ENCODE measurements at places on chromosomes 4 and X.

DNA sequence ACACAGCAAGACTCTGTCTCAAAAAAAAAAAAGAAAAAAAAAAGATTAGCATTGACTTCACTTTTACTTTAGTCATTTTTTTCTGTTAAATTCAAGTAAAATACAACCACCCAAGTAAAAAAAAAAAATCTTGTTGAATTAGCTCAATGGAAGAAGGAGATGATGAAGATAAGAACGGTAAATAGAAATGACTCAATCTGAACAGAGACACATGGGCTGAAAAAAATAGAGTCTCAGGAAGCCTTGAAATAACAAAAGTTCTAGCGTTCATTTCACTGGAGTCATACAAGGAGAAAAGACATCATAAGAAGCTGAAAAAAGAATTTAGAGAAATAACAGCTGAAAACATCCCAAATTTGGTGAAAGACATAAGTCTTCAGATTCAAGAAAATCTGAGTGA lies 75.5 kb downstream of the CASP3 start:
- DNase-seq: no peak

- DNase-seq: no peak
Observed at GRCh38 chrX:41822892-41823291, 98.9 kb downstream of the GPR82 start.

- no peak for DNase-seq
Observed at GRCh38 chr4:144591401-144591800, 54.6 kb upstream of the HHIP start.

DNA sequence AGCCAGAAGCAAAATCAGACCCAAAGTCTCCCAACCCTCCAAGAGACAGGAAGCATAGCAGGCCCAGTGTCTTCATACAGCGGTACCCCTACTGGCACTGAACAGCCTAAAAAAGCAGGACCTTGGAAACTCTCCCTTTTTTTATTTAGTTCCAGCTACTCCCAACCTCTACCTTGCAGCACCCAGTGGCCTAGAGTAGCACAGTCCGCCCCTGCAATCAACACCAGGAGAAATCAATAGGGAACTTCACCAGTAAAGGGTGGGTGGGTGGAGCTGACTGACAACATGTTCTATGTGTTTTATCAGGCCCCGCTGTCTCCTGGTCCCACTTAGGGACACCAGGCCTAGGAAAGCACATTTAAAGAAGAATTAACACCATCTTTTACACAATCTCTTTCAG lies 378.5 kb upstream of the CT83 start:
- DNase-seq: no peak

DNA sequence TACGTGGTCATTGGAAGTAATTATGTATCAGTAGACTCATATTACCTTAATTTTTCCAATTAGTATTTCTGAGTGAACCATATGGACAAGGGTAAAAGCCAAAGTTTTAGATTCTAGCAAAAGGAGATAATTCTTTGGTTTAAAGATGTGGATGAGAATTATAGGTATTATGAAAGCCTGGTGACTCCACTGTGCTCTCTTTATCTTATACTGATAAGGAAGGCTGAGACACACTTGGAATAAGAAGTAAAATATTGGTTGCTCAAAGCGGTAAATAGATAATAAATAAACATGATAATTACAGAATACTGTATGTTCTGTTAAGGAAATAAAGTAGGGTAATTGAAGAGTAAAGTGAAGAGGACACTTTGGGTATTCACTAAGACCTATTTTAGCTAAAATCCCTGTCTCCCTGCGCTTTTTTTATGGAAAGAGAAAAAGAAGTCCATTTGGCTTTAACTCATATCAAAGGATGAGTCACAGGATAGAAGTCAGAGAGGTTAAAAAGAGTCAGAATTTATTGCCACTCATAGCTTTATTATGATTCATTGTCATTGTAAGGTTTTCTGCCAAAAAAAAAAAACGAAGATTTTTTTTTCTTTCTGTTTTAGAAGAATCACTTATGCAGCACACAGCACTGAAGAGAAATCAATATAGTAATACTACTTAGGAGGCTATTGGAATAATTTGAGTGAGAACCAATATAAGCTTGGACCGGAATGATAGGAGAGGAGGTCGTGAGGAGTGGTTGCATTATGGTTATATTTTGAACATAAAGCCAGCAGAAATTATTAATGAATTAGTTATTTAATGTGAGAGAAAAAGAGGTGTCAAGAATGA lies 2463.1 kb downstream of the ARAP2 start:
- DNase-seq: no peak

- no peak for DNase-seq
Observed at GRCh38 chr4:88993246-88993645, 63.7 kb downstream of the FAM13A start.

DNA sequence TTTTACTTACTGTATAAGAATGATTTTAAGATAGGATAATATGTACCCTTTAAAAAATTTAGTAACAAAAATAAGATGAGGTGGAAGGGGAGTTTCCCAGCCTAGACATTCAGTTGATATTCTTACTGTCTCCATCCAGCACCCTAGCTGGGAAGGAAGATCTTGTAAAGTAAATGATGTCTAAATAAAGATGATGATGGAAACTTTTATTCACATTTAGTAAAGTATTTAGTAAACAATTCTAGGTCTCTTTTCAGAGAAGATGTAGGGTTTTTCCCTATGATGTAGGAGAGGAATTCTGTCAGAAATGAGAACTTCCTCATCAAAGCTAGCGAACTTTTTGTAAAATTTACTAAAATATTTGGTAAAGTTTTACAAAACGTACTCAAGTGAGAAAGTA lies 136.8 kb downstream of the RAPGEF2 start:
- DNase-seq: no peak

- no peak for DNase-seq
Observed at GRCh38 chr4:107719207-107719921, 670 bp downstream of the PAPSS1 start.

DNA sequence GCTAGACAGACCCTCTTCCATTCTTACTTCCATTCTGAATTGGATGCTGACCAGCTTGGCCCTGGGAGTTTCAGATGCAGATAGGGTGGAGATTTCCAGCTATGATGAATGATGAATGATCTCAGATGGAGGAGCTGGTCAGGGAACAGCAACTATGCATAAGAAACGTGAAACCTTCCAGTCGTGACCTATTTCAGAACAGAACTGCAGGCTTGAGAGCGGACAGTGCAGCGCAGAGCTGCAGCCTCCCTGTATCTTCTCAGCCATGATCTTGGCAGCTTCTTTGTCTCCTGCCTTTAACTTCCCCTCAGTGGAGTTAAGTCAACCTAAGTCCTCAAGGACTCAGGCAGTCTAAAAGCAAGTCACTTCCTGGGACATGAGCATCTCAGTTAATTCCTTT lies 43.3 kb upstream of the HAND2 start:
- DNase-seq: no peak

GRCh38 chr4:41281038-41281634 lies 24.4 kb downstream of the UCHL1 start:
- DNase-seq: no peak

- DNase-seq: no peak
Observed at GRCh38 chr4:79996851-79997250, 76.2 kb downstream of the ANTXR2 start.

- no peak for DNase-seq
Observed at GRCh38 chr4:184762100-184762499, 28.2 kb upstream of the CENPU start.

GRCh38 chr4:26529479-26529878 lies 39.2 kb upstream of the CCKAR start:
- no peak for DNase-seq

- no peak for DNase-seq
Observed at GRCh38 chr4:36758312-36759178, 477.1 kb downstream of the DTHD1 start.

- DNase-seq: no peak
Observed at GRCh38 chr4:119099227-119099810, 36.3 kb upstream of the MYOZ2 start.

Measured in cerebellar nuclear complex (tissue), 1 donor.